Activated T-helper 1 cell treated with anti-CD3 and anti-CD28 coated beads, Interleukin-2, amount 50 U/mL, for 16 hours (primary cell): ENCODE measurements at places on chromosomes 2 and 18.

DNA sequence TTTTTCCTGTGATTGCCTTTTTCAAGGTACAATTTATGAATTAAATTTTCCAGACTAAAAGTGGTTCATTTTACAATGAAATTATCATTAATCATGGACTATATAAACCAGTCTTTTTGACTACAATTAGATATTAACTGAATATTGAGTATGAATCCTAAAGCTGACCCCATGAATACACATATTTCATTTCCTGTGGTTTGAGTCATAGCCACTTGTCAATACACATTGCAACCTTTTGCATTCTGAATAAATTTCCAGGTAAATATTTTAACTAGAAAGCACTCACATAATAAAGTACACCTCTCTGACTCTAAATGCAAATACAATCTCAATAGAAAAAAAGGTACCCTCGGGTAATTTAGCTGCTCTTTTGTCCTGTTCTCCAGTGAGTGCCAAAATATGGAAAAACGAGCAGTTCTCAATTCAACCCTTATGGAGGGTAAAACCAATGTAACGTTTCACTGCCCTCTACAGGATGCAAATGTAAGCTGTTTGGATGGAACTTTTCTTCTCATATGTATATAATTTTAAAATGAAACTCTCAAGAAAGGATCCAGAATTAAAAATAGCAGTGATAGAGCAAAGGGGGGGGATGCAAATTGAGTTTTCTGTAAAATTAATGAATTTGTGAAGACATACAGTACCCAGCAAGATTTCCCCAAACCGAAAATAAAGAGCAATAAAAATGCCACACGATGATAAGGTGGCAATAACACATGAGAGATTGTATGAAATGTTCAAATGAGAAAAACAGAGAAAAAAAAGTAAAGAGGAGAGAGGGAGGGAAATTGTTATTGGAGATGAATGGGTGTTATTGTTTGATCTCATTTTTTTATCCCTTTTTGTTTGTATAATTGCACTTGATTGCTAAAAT, 1795.7 kb upstream of the PIK3C3 start:
- no peak for DNase-seq

GRCh38 chr2:104420953-104421352, 433.0 kb upstream of the POU3F3 start:
- DNase-seq: no peak

GRCh38 chr2:154029504-154029903, 157.8 kb downstream of the GALNT13 start:
- no peak for DNase-seq

DNA sequence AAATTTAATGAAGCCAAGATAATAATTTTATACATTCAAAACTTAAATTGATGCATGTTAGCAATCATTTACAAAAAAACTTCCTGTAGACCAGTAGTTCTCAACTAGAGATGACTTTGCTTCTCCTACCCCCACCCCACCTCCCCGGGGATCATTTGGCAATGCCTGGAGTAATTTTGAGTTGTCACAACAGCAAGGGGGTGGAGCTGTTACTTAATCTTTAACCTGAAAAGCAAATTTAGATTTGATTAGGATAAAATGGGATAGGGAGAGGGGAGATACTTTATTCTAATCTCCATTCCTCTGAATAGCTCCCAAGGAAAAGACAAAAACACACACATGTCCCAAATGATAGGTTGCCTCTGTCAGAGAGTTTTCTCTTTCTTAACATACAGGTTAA, 4.2 kb downstream of the SLC40A1 start:
- no peak for DNase-seq

DNA sequence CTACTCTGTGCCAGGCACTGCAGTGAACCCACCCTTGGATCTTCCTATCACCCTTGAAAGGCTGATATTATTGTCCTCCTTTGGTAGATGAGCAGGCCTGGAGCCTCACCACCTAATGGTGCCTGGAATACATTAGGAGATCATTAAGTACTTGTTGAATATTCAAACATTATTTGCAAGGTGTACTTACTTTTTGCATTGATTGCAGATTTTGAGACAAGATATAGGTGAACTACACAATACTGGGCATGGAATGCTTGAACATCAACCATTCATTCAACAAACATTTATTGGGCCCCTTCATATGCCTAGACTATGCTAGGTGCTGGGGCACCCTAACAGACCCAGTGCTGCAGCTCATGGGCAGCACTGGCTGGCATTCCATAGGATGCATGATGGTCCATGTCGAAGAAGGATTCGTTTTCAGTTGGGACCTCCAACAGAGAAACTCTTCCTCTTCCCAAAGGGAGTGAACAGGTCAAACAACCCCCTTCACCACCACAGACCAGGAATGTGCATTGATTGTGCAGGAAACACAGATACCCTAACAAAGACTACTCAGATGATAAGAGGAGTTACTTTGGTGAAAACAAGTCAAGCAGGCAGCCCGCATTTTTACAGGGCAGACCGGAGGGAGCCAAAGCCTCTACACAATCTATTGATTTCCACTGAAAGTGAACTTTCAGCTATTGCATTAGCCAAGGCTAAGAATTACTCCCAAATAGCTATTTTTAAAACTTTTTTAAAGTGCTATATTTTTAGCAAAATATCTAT, 149.6 kb upstream of the SH3BP4 start:
- no peak for DNase-seq

DNA sequence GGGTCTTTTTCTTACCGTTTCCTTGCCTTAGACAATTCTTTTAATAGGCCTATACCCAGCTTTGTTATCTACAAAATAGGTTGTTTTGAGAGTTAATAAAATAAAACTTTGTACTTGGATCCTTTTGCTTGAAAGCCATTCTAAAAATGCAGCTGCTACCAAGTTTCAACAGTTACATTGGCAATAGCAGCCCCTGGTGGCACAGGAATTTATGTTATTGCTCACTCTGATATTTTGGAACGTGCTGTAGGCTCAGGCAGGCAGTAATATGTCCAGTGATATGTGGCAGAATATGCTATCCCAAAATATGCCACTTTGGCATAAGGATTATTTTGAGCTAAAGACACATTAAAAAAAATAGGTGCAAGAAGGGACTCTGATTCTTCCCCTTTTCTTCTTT, 6.7 kb upstream of the COMMD1 start:
- DNase-seq: no peak

DNA sequence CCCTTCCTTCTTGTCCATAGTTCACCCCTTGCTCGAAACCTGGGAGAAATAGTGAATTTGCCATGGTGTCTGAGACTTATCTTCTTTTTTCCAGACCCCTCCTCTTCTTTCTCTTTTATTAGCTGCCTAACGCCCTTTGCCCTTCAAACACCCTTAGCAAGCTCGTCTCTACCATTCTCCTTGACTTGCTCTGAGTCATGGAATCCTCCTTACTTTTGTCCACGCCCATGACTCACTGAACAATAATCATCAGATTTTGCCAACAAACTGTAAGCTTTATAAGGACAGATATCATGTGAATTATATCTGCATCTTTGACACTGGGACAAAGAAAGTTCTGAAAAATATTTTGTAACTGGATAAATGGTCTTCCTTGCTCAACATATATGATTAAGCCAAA, 67.1 kb upstream of the CNTNAP5 start:
- no peak for DNase-seq

DNA sequence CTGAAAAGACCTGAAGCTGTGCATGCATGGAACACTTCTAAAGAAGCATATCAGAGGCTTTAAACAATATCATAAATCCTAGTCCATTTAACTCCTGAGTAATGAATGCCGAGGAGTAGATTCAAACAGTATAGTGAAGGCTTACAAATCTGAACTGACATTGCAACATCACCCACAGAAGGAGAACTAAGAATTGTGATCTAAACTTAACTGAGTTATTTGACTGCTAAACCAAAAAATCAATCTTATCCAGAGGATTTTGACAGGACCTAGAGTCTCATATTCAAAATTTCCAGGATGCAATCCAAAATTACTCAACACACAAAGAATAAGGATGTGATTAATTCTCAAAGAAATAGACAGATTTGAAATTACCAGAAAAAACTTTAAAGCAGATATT, 181.0 kb downstream of the SLC39A10 start:
- DNase-seq: no peak

GRCh38 chr2:39728941-39729351, 50.1 kb downstream of the THUMPD2 start:
- DNase-seq: no peak

- no peak for DNase-seq
Observed at GRCh38 chr2:191234376-191234775, 10.8 kb upstream of the MYO1B start.

GRCh38 chr2:24820598-24821432, 27.6 kb downstream of the CENPO start:
- no peak for DNase-seq

- no peak for DNase-seq
Observed at GRCh38 chr2:39413063-39413737, 23.9 kb downstream of the MAP4K3 start.

DNA sequence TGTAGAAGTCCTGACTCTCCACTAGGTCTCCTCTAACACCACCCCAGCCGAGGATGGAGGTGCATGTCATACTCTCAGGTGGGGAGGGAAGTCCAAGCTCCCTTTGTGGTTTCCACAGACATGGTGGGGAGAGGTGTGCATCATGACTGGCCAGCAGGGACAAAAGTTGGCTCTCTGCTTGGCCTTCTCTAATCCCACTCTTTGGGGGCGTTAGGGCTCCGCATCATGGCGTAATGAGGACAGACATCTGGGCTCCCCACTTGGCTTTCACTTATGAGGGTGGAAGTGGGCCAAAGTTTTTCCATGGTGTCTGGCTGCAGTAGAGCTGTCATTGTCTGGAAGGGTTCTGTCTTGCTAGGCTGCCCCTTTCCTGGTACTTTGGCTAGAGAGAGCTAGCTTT, 80.7 kb upstream of the DAPL1 start:
- DNase-seq: no peak

DNA sequence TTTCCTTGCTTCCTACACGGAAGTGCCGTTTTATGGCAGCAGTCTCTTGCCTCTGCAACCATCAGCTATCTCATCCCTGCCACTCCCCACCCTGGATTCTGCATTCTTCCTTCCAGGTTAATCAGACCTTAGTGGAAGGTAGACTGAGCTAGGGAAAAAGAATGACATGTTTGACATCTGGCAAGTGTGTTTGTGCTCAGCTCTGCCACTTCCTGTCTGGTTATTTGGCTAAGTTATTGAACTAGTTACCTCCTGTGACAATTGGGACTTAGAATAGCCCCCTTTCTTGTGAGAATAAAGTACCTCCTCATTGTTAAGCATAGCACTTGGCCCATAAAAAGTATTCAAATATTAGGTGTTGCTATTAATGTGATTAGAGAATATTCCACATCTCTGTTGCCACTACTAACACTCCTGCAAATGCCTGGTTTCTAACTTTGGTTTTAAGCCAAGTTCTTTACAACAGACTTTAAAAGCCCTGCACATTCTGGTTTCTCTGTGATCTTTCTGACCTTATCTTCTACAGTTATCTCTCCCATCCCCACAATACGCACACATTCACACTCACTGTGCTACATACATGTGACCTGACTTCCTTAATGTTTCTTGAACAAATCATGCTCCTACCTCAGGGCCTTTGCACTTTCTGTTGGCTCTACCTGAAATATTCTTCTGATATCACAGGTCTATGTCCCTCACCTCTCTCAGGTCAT, 10.8 kb upstream of the MAPRE2 start:
- no peak for DNase-seq
